ENCODE measurements at places on chromosomes 1 and 21.

- DNase-seq = no peak
Observed at GRCh38 chr1:47937586-47938254, 59.5 kb downstream of the TRABD2B start.

DNA sequence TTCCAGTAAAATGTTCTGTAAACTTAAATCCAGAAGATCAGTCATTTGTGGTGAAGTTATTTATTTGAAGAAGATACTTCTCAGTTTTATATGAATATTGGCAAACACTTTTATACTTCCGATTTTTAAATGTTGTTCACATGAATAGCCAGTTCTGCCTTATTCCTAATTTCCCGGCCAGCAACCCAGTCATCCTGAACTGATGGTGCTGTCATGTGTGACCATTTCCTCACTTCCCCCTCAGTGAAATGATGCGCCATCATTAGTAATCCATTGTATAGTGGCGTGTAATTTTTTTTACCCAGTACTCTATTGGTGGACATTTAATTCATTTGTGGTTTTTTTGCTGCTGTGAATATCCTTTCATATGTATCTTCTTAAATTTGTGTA, 16.4 kb downstream of the GPSM2 start:
- DNase-seq = no peak

DNA sequence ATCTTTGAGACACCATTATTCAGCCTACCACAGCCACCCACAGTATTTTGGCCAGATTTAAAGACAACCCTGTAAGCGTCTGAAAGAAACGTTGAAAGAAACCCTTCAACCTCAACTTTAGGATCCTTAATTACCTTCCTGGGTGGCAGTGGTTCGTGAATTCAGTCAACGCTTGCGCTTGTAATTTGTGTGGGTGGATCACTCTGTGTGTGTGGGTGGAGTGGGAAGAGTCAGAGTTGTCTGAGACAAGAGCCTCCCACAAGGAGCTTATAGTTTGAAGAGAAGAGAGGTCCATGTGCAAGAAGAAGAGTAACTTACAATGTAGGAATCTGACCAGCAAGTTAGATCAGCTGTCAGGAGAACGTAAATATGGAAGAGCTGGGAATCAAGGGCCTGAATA, 8.4 kb downstream of the COQ8A start:
- no peak for DNase-seq

DNA sequence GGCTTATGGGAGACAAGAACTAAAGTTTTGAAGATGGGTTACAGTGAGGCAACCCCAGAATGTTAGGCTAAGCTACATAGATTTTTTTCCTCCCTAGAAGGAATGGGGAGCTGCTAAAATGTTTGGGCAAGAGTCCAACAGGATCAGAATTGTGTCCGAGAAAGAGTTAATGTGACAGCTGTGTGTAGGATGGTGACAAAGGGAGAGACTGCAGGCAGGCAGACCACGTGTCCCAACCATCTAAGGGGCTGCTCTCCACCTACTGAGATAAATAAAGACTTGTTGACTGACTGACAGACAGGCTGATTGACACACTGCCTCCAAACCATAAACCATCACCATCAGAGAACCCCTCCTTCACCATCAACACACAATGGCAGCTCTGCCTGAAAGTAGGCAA, 133.7 kb upstream of the CTTNBP2NL start:
- no peak for DNase-seq

- DNase-seq = no peak
Observed at GRCh38 chr1:201505503-201505890, 1.4 kb downstream of the CSRP1 start.

DNA sequence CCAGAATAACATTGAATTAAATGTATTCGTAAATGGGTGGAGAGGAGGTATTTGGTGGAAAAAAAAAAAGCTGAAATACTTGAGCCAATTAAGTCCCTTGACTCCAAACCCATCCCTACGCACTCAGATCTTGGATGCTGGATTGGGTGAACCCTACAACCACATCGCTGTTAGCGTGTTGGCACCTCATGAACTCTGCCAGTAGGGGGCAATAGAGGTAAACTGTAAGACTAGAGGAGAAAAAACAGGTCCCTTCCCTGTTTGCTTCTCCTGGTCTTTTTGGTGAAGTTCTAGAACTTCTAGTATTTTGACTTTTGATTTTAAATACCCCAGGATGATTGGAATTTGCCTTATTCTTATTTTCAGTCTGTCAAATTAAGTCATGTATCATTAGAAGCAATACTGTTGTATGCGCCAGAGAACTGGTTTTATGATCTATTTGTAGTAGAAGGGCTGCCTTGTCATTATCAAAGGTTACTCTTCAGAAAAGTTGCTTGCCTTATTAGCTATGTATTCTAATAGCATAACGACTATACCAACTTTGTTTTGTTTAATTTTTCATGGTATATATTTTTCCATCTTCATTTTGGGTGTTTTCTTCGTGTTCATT, 1.9 kb upstream of the OR13G1 start:
- no peak for DNase-seq

DNA sequence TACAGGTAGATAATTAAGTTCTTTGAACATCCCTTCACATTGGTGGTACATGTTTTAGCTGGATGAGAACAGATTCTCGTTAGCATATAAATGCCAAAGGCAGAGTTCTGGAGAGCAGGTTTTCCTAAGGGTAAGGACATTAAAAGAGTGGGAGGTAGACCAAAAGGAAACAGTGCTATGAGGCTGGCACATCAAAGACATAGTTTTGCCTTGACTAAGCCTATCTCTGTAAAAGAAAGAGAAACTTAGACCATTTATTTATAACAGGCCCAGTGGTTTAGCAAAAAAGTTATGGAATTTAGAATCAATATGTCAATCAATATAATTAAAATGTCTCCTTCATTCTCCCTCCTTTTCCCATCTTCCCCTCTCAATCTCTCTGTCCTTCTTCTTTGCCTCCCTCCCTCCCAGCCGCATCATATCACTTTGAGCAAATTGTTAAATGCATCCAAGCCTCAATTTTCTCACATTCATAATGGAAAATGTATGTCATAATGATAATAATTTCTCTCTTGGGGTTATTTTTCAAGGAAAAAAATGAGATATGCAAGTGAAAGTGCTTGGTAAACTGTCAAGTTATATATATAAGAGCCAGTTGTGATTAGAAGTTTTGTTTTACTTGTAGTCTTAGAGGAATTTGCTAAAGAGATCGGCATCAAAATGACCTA, 209.9 kb upstream of the SGIP1 start:
- no peak for DNase-seq

GRCh38 chr21:29360799-29361765, 62.4 kb downstream of the BACH1 start:
- DNase-seq = no peak

DNA sequence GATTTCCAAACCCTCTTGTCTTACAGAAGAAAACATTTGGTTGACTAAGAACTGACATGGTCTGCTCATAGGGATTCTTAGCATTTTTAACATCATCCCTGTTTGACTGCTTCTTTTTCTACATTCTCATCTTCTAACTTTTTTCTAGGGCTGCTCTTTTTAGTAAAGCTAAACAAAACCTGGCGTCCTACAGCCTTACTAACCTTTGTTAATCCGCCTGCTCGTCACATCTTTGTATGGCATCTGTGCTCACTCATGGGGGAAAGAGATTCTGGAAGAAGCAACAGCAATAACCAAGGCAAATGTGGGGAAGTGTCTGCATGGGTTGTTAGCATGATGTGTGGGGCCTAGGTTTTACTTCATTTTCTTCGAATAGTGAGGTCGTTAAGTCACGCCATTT, 92.0 kb downstream of the KIF1B start:
- no peak for DNase-seq

- no peak for DNase-seq
Observed at GRCh38 chr1:227317011-227317451, 1.3 kb downstream of the CDC42BPA start.

GRCh38 chr1:211333906-211334305, 7.3 kb downstream of the TRAF5 start:
- no peak for DNase-seq

GRCh38 chr1:104699433-104699832, 949.7 kb downstream of the AMY1C start:
- DNase-seq = no peak

GRCh38 chr1:88655685-88656299, 28.3 kb upstream of the PKN2 start:
- no peak for DNase-seq

GRCh38 chr1:79040424-79041082, 34.0 kb upstream of the ADGRL4 start:
- no peak for DNase-seq

GRCh38 chr1:87673309-87673708, 344.6 kb downstream of the LMO4 start:
- no peak for DNase-seq

GRCh38 chr21:32360401-32360975, 32.3 kb downstream of the URB1 start:
- DNase-seq = no peak

GRCh38 chr1:24205345-24206082, 18.4 kb upstream of the IFNLR1 start:
- DNase-seq = no peak

- no peak for DNase-seq
Observed at GRCh38 chr1:19845555-19845954, 30.5 kb upstream of the RNF186 start.

GRCh38 chr1:48684381-48684780, 92.3 kb downstream of the BEND5 start:
- DNase-seq = no peak

- DNase-seq = no peak
Observed at GRCh38 chr1:41496080-41497055, 11.9 kb upstream of the EDN2 start.
